NCI-H345 (cell line): ENCODE measurements at places on chromosomes 5 and 9.

- no peak for DNase-seq
Observed at GRCh38 chr5:81980598-81981260, 8.9 kb downstream of the ATG10 start.

GRCh38 chr9:19231904-19232822 is 1.7 kb downstream of the DENND4C start:
- no peak for DNase-seq

GRCh38 chr9:72772661-72773060 is 180.2 kb downstream of the ALDH1A1 start:
- DNase-seq, result no peak

- DNase-seq, result no peak
Observed at GRCh38 chr5:143154510-143155370, 248.7 kb downstream of the NR3C1 start.

DNA sequence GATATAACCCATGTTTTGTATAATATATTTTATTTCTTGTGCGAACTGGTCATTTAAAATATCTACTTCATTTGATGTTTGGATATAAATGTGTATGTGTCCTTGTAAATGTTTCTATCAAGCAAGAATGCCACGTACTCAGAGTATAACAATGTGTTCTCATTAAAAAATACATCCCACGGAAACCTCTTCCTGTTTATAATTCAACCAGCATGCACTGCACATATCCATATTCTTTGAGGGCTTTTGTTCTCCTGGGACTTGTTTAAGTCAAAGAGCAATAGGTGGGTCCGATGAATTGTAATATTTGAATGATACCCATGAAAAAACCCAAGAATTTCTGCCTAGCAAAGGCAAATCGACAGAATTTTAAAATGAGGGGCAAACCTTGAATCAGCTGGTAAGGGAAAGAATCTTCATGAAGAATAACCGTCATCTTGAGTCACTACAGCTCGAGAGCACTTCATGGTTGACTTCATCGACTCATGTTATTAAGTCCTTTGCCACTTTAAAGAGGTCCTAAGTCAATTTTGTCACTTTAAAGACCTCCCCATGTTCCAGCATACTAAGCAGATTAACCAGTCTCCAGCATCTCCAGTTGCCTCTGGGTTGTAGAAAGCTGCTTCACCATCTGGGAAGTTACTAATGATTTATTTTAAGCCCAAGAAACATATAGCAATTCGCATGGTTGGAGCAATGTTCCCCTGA is 80.6 kb downstream of the NPR3 start:
- DNase-seq, result no peak

- no peak for DNase-seq
Observed at GRCh38 chr9:77879437-77879943, 152.1 kb downstream of the GNAQ start.

DNA sequence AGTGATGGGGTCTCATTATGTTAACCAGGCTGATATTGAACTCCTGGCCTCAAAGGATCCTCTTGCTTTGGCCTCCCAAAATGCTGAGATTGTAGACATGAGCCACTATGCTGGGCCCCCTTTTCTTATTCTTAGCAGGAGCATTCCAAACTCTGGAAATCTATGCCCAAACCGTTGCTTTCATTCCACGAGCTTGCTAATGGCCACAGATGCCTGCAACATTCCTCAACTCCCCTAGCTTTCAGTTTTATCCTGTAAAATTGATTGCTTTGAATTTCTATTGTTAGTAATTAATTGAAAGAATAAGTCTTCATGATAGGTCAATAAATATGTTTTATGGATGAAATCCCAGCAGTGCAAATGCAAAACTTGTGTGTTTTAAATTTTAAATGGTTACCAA is 564.8 kb upstream of the WWC1 start:
- no peak for DNase-seq

- no peak for DNase-seq
Observed at GRCh38 chr5:76583163-76584047, 39.8 kb downstream of the F2RL2 start.

DNA sequence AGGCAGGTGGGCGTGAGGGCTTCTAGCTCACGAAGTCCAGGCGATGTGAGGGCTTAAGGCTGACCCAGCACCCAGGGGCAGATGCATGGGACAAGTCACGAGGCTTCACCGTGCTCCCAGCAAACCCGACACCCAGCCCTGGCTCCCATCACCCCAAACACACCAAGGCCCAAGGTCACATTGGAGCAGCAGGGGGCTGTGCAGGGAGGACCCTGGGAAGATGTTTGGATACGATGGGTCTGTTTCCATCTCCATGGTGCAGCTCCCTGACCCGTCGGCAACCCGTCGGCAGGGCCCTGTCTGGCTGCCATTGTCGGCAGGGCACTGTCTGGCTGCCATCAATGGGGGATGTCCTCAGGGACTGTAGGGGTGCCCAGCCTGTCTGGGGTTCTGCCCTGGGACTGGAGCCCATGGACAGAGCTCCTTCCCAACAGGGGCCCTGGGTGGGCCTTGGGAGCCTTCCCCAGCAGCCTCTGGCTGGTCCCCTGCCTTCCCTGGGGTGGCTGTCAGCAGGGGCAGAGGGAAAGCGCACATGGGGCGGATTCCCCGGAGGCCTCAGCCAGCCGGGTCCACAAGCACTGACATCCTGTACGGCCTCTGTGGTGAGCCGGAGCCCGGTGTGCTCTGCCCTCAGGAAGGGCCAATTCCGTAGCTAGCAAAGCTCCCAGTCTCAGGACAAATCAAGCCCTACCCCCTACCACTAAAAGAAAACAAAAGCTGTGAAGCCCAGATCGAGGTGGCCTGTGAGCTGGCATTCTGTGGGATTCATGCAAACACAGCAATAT is 47.1 kb downstream of the NACC2 start:
- no peak for DNase-seq

DNA sequence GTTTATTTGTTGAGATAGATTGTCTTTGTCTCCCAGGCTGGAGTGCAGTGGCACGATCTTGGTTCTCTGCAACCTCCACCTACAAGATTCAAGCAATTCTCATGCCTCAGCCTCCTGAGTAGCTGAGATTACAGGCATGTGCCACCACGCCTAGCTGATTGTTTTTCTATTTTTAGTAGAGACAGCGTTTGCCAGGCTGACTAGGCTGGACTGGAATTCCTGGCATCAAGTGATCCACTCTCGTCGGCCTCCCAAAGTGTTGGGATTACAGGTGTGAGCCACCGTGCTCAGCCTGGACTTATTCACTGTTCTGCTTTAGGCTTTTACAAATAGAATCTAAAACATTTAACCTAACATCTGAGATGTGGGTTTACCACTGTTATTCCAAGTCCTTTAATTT is 91.3 kb downstream of the COMMD10 start:
- DNase-seq, result no peak

- DNase-seq, result no peak
Observed at GRCh38 chr5:76604838-76605237, 18.4 kb downstream of the F2RL2 start.

DNA sequence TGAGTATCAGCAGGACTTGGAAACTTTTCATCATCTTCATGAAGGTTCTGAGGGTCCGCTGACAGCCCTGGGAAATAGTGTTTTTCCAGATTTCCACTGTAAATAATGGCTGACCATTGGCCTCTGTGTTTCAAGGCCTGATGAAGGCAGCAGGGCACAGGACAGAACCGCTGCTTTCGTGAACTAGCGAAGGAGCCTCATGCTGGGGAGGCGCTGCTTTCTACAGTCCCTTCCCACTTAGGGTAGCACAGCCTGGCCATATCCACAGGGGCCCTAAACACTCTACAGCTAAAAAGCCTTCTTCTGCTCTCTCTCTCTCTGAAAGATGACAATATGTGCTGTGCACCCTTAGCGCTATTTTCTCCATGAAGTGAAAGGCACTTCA is 118.2 kb downstream of the MED27 start:
- no peak for DNase-seq

DNA sequence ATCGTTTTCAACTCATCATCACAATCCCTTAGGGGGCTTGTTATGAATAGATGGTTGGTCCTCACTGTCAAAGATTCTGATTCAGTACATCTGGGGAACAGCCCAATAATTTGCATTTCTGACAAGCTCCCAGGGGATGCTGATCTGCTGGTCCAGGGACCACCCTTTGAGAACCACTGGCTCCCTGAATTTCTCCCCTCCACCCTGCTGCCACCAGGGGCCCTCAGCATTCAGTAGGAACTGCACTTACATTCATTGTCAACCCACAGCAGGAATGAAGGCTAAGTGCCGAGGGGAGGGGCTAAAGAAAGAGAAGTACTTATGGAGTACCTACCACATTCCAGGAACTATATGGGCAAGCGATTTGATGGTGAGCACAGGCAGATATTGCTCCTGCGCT is 85.9 kb downstream of the BOD1 start:
- peak; percentile 18 for DNase-seq

DNA sequence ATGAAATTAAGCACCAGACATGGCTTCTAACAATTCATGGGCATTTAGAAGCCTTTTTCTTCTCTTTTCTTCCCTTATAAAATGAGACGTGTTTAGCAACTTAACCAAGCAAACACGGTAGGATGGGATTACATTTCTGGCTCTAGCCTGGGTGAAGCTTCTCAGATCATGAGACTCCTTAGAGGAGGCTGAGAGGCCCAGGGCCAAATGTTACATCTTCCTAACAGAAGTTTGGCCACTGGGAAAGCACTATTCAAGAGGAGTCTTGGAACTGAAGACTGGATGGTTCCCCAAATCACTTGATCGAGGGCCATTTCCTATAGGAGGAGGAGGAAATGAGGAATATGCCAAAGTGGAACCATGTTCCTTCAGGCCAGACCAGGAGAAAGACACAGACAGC is 1.9 kb downstream of the GABRP start:
- no peak for DNase-seq
